ENCODE measurements at places on chromosomes 16 and 17.

DNA sequence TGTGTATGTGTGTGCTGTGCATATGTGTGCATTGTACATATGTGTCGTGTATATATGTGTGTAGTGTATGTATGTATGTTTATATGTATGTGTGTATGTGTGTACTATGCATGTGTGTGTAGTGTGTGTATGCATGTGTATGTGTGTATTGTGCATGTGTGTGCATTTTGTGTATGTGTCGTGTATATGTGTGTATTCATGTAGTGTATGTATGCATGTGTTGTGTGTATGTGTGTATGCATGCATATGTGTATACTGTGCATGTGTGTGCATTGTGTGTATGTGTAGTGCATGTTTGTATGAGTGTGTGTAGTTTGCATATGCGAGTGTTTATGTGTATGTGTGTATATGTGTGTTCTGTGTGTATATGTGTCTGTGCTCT is 15.5 kb upstream of the CCL17 start:
- DNase-seq, result no peak

- DNase-seq, result peak; percentile 85
These were observed 30.4 kb upstream of the SBK1 start for GRCh38 chr16:28261942-28262341.

DNA sequence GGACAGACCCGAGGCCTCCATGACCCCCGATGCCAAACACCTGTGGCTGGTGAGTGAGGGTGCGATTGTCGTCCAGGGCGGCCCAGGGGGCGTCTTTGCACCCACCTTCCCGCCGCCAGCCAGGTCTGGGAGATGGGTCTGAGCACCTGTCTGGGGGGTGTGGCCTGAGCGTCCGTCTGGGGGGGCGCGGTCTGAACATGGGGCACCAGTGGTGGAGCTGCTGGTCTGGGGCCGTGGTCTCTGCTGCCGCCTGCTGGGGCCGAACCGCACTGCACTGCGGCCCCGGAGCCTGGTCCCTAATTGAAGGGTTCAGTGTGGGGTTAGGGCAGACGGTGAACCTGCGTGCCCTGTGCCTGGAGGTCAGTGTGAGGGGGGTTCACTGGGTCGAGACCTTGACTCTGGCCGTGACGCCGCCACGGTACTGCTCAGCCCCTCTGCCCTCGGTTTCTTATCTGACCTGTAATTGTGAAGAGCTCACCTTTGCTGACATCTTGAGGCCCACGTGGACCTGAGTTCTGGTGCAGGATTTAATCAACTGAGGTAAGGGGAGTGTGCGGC is 12.6 kb upstream of the TCF25 start:
- DNase-seq, result peak; percentile 50

- peak; percentile 65 for DNase-seq
These were observed 4.5 kb upstream of the RAB40C start for GRCh38 chr16:585351-585750.

DNA sequence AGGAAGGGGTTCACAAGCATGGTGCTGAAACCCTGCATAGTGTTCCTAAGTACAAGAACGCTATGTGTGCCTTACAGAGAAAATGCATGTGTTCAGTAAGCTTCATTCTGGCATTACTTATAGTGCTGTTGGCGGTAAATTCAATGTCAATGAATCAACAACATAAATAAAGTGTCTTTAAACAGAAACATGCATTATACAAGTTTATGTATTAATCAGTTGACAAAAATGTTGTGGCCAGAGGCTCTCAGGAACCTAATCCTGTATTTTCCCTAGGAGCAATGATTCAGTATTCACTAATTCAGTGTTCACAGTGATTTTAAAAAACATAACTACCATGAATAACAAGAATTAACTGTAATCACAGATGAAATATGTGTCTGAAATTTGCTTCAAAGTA is 47.1 kb upstream of the MYOCD start:
- no peak for DNase-seq

DNA sequence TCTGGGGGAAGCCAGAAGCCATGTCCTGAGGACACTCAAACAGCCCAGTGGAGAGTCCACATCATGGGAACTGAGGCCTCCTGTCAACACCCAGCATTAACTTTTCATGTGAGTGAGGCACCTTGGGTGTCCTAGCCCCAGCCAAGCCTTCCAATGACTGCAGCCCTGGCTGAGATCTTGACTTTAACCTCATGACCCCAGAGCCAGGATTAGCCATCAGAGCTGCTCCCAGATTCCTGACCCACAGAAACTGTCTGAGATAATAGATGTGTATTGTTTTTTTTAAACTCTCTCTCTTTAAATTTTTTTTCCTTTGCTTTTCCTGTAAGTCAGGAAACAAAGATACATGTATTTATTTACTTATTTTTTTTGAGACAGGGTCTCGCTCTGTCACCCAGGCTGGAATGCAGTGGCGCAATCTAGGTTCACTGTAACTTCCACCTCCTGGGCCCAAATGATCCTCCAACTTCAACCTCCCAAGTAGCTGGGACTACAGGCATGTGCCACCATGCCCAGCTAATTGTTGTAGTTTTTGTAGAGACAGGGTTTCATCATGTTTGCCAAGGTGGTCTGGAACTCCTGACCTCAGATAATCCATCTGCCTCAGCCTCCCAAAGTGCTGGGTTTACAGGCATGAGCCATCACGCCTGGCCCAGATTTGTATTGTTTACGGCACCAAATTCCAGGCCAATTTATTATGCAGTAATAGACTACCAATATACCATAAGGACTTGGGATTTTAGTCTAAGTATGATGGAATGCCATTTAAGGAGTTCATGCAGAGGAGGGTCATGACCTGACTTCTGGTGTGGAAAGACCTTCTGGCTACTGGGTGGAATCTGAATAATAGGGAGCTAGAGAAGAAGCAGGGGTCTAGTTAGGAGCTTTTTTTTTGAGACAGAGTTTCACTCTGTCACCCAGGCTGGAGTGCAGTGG is 14.0 kb upstream of the TMEM94 start:
- no peak for DNase-seq

GRCh38 chr17:6570731-6571451 is 14.5 kb upstream of the PITPNM3 start:
- DNase-seq, result no peak

DNA sequence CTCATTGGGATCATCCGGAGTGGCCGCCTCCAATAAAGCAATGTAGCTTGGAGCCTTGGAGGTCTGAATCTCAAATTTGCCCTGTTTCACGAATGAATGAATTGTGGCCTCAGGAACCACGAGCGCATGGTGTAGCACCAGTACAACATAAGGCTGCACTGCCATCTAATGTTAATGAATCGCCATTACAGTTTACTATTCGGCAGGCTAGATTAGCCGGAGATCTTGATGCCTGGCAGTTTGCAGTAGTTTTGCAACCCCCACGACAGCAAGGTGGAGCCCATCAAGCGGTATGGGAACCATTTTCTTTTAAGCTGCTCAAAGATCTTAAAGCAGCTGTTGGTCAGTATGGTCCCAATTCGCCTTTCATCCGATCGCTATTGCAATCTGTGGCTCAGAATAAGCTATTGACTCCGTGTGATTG is 18.8 kb downstream of the ALOX15B start:
- DNase-seq, result peak; percentile 76

GRCh38 chr16:11755022-11755760 is 12.5 kb upstream of the TXNDC11 start:
- DNase-seq, result no peak

DNA sequence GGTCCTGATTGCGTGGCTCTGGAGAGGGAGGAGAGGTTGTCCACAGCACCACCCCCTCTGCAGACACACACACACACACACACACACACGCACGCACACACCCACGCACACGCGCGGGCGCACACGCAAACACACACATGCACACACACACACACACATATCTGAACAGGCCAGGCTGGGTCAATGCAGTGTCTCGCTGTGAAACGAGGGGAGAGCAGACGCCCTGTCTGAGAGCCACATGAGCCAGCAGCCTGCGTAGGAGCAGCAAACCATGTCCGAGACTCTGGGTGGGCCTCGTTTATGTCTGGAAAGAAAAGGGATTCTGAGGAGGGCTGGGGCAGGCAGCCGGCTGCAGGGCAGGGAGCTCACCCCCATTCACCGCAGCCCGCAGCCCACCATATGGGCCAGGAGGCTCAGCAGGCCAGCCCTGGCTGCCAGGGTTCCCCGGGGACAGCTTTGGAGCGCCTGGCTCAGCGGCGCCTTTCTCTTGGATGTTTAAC is 93.3 kb upstream of the TNRC6C start:
- no peak for DNase-seq

DNA sequence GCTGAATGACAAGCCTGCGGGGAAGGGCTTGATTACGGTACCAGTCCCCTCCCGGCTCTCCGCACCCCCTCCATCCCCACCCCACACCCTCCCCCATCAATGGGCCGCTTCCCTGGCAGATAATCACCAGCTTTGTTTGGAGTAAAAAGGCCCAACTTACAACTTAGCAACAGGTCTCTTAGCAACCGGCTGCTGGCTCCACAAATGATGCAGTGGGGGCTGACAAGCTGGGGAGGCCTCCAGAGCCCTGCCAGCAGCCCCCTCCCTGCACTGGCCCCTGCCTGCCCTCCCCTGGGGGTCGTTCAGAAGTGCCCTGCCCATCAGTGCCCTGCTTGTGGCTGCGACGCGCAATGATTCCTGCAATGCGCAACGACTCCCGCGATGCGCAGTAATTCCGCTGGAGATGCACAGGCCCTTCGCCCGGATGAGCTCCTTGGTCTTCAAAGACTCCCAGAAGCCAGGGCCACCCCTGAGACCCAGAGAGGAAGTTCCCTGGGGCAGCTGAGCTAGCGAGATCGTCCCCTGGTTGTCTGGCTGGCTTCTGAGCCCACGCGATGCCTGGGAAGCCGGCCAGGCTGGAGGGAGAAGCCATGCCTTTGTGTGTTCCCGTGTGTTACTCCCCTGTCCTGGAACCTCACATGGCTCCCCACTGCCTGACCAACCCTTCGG is 23.3 kb downstream of the CPNE2 start:
- peak; percentile 49 for DNase-seq

- DNase-seq, result no peak
These were observed 194.4 kb downstream of the MAP2K6 start for GRCh38 chr17:69608808-69609472.

- DNase-seq, result no peak
These were observed 1.8 kb upstream of the NUBP1 start for GRCh38 chr16:10741844-10742243.

DNA sequence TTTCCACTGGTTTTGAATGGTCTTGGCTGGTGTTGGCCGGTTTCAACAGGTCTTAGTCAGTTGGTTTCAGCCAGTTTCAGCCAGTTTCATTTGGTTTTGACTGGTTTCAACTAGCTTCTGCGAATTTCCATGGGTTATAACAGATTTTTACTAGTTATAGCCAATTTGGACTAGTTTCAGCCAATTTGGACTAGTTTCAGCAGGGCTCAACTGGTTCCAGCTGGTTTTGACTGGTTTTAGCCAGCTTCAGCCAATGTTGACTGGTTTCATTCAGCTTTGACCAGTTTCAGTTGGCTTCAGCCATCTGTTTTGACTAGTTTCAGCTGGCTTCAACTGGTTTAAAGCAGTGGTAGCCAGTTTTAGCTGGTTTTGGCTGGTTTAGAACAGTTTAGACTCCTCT is 432.6 kb downstream of the UTP18 start:
- DNase-seq, result no peak

GRCh38 chr16:85625485-85626117 is 12.5 kb downstream of the GSE1 start:
- no peak for DNase-seq
